ENCODE measurements at places on chromosomes 7 and 10. TPM values are rescaled to one million over a fixed set of nuclear protein-coding genes. Genes with fewer than 3 reads are reported as not detected.

GRCh38 chr10:104450954-104451353, 97.3 kb downstream of the CFAP58 start:
- no peak for DNase-seq

- DNase-seq = no peak
Measured at GRCh38 chr7:77879272-77879671, 80.7 kb downstream of the PHTF2 start.

ADAMTS14 gene
- 0.62 TPM for polyA plus RNA-seq

- no peak for DNase-seq
Measured at GRCh38 chr10:93154531-93154930, 80.8 kb downstream of the CYP26A1 start.

GRCh38 chr10:119358152-119358512, 150.8 kb downstream of the GRK5 start:
- DNase-seq = no peak

EPDR1 gene
- 1.4 TPM for polyA plus RNA-seq

- DNase-seq = no peak
Measured at GRCh38 chr7:47534322-47535034, 47.4 kb downstream of the TNS3 start.

Data from stomach (tissue), 19 donors.